Stimulated activated CD4-positive, alpha-beta T cell treated with anti-CD3 and anti-CD28 coated beads, TNF-alpha, amount 100 ng/mL, for 4 hours (primary cell): ENCODE measurements at places on chromosomes 2 and 18.

GRCh38 chr2:209324281-209324680 is 99.6 kb upstream of the MAP2 start:
- DNase-seq, result no peak

DNA sequence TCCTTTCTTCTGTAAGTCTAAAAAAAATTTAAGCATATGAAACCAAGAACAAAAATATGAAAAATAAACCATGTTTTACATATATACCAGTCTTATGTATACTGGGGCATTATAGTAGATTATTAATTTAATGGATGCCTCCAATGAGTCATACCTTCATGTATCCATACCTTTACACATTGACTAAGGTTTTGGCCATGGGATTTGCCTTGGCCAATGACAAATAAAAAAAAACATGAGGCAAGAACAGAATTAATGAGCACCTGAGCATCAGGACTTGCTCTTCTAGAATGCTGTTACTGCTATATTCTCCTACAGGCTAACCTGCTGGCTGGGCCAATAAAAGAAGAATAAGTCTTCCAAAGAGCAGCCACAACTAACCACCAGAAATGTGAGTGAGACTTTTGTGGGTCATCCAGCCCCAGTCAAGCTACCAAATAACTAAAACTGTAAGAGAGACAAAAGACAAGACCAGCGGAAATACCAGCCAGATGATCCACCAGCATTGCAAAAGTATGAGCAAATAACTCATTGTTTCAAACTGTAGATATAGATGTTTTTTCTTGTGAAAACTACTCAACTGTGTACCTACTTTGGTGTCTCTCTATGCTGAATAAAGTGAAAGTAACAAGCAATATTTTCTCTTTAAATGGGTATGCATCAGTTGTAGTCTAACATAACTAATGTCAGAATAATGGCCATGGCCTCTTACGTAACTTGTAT is 749.6 kb upstream of the VRK2 start:
- DNase-seq, result no peak

- no peak for DNase-seq
These were observed 921.9 kb upstream of the CELF4 start for GRCh38 chr18:38487521-38487920.

DNA sequence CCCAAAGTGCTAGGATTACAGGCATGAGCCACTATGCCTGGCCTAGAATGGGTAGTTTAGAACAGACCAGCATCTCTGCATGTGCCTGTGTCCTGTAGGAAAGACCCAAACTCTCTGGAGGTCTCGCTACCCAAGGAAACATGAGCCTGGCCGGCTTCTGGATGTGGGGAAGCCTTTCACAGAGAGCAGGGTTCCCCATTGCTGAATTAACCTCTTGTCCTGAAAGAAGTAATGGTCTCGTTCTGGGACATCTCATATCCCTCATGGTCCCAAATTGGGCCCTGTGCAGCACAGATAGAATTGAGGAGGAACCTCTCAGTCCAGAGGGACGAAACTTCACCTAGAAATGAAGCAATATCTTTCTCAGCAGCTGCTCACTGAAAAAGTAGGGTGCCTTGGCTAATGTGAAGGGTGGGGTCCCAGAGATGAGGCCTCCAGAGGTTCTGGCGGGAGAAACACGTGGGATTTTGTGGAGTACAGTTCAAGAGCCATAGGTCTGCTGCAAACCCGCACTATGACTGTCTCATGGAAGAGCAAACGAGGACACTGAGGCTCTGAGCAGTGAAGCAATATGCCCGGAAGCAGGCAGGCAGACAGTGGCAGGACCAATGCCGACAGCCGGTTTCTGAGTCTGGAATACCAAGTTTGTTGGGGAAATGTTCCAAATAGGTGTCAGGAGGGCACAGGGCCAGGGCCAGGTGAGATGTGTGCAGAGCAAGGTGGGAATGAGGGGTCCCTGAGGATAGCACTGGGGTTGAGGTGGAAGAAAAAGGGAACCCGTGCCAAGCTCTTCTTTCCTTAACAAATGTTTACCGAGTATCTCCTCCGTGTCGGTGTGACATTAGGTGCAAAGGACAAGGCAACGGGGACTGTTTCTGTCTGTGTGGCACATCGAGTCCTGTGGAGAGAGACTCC is 121.0 kb upstream of the TWIST2 start:
- no peak for DNase-seq

DNA sequence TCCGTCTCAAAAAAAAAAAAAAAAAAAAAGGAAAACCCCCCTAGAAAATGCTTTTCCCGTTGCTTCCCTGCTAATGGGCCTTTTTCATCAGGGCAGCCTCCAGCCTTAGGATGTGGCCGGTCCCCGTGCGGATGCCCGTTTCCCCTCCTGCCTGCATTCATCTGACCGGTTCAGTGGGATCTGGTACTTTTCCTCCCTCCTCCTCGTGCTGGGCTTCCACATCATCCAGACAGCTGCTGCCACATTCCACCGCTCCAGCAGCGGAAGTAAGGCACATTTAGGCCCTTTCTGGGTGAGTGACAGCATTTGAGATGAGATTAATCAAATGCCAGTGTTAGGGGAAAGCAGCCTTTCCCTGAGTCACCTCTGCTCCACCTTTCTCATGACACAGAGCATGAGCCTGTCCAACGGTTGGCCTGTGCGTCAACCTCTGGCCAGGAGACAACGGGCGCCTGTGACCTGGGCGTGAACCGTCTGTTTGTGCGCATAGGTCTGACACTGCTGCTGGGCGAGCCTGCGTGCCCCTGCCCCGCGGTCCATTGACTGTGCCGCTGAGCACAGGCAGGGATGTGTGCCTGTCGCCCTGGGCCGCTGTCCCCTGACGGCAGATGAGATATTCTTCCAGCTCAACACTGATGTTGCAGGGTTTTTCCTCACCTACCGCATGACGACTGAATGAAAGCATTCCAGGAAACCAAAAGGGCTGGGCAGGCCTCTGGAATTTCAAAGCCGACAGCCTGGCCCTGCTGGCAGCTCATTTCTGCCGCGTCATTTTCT is 174.0 kb downstream of the TGIF1 start:
- no peak for DNase-seq

DNA sequence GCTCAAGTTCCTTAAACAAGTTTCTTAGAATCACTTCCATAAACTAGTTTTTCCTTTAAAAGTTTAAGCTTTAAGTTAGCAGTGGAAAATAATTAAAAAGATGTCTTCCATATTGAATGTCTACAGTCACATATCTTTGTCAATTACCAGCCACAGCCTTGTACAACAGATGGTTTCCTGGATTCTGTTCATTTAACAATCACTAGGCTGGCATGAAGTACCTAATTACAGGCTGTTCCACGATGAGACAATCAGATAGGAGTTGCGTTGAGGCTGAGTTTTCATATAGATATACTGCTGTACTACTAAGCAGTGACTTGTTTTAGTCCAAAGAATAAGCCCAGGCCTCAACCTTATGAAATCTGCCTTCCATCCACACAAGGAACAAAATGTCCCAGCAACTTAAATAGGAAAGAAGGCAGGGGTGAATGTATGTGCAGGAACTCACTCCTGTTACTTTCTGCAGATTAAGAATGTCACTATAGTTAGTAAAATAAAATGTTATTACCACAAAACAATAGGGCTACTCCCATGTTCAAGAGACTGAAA is 131.0 kb downstream of the ZAP70 start:
- DNase-seq, result no peak

DNA sequence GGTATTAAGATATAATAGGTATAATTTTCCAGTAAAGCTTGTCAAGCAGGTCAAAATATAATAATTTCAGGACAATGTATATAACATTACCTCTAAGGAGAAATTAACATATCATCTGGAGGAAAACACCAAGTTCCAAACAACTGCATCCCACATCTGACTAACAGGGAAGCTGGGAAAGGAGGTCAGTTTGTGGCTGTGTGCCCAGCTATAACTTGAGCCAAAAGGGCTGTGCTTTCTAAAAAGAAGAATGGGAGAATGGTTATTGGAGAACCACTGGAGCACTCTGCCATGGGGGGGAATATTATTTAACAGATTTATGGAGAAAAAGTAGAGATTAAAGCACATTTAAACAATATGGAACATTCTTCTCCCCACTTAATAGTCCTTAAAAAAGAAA is 390.6 kb upstream of the PKDCC start:
- no peak for DNase-seq

DNA sequence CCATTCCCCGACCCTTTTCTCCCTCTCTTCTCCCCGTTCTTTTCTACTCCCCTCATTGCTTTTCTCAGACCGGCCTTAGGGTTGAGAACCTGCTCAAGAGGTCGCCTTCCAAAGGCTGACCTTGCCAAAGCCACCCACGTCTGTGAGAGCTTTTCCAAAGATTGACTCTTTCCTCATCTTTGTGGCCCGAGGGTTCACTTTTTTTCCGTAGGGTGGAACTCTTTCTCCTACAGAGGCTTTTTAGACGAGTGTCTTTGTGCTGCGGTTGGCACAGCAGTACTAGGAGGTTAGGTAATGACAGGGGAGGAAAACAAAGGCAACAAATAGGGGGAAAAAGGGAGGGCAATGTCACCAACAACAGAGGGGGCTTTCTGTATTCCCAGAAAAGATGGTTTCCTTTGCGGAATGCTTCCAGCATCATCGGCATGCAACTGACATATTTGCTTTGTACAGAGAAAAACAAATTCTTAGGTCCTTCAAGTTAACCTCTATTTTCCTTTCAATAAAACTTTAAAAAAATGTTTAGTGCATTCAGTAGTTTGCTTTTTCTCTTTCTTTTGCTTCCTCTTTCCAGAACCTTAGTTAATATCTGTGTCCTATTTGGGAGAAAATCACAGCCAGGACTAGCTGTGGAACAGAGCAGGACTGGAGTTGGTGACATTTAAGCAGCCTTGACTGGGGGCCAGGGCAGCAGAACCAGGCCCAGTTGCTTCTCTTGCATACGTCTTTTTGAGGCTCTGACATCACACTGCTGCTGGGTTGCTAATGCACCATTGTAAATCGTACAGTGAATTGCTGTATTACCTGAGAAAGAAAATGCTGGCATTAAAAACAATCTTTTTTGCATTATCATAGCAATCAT is 188.1 kb upstream of the FANCL start:
- DNase-seq, result no peak
